ENCODE measurements at places on chromosomes 4 and X.

GRCh38 chr4:40247350-40247749 is 50.5 kb downstream of the RHOH start:
- DNase-seq = no peak

GRCh38 chr4:135966936-135967335 is 1565.4 kb downstream of the PCDH18 start:
- no peak for DNase-seq

GRCh38 chrX:19349264-19349663 is 5.5 kb downstream of the PDHA1 start:
- no peak for DNase-seq

GRCh38 chr4:84677093-84677492 is 94.2 kb downstream of the CDS1 start:
- no peak for DNase-seq

- no peak for DNase-seq
These were observed 39.7 kb downstream of the CLDN2 start for GRCh38 chrX:106959901-106960300.

DNA sequence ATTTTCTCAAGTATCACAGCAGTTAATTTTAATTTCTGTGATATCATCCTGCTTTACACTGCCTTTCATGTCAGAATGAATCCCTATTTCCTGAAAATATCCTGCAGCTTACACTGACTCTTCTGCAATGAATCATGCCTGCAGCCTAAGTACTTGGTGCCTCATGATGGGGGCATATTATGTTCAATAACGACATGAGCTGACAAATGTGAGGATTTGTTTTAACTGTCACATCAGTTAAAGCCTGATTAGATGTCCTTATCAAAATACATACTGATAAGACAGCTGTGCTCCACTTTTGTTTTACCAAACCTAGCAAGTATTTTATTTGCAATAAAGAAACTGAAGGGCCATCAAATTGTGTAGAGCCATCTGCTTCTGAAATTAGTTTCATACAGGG is 359.9 kb upstream of the AGA start:
- DNase-seq = no peak

DNA sequence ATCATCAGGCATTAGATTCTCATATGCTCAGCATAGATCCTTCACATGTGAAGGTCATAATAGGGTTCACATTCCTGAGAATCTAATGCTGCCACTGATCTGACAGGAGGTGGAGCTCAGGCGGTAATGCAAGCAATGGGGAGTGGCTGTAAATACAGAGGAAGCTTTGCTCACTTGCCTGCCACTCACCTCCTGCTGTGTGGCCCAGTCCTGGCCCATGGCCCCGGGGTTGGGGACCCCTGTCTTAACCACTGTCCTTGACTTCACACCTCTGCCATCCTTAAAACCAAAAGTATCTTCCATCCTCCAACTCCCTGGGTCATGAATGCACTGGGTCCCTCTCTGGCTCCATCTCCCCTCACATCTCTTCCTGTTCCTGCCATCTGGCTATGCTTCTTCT is 129.1 kb downstream of the HMX1 start:
- no peak for DNase-seq

DNA sequence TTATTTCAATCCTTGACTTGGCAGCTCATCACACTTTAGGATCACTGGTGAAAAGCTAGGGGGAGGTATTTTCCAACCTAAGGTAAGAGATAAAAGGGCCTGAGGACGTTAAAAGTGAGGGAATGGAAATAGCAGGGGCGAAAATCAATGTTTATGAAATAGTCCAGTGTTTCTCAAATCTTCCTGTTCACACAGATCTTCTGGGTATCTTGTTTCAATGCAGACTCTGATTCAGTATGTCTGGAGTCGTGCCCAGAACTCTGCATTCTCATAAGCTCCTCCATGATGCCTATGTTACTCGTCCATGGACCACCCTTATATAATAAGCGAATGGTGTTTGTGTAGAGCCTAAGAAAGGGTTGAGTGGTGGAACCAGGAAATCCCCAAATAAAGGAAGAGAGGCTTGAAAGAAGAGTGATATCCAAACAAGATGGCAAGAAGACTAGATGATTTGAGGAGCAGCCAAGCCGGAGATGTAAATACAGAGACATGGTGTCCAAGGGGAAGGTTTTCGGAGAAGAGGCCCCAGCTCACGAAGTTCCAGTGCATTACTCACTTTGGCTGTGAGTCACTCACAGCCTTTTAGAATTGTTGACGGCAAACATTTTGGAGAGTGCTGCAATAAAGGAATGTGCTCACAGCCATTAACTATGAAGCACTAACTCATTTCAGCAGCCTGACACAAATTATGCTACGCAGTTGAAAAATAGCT is 215.6 kb upstream of the PPARGC1A start:
- no peak for DNase-seq

GRCh38 chrX:133970076-133970475 is 15.3 kb downstream of the GPC3 start:
- DNase-seq = no peak

GRCh38 chr4:177717407-177717806 is 275.2 kb upstream of the AGA start:
- DNase-seq = no peak

- DNase-seq = no peak
These were observed 43.1 kb downstream of the SYNPO2 start for GRCh38 chr4:118931786-118932185.

All from inflammatory macrophage treated with lipopolysaccharide for 1 hour (primary cell).